ENCODE measurements at places on chromosomes 1 and 21.

DNA sequence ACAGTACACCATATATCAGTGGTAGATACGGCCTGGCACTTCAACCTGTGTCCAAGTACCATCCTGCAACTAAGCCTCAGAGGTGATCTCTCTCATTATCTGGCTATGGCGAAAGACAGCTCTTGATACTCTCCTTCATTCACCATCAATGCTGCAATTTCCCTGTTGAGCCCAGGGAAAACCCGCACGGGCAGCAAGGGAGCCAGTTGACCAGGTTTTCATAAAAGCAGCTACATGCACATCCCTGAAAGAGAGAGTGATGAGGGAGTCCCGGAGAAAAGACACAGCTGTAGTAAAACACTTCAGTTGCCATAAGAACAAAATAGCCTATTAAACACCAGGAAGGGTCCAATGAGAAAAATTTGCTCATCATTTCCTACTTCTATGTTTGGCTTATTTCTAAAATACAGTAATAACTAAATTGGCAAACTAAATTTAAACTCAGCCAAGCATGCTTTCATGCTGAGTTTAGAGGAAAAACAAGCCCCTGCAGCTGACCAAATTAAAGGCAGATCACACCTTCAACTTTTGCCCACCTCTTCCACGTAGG is 68.3 kb downstream of the CAPZB start:
- no peak for DNase-seq

DNA sequence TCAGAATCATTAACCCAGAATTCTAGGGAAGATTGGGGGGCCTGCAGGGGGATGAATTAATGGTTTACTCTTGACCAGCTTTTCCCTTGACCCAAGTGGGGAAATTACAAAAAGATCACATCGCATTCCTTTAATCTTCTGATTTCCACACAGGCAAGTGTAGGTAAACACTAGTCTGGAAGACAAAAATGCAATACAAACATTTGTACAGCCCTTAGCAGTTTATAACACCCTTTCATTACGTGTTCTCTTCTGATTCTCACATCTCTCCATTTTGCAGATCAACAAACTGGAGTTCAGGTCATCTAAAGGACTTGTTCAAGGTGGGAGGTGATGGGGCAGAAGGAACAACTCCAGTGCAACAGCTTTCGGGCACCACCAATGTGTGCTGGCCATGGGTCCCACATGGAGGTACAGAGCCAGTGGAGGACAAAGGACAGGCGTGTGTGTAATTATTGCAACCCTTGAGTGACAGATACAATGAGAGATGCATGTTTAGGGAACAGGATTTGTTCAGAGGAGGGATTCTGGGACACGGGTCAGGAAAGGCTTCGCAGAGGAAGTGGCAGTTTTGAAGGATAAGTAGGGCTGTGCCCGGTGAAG is 20.4 kb downstream of the ATF3 start:
- no peak for DNase-seq

DNA sequence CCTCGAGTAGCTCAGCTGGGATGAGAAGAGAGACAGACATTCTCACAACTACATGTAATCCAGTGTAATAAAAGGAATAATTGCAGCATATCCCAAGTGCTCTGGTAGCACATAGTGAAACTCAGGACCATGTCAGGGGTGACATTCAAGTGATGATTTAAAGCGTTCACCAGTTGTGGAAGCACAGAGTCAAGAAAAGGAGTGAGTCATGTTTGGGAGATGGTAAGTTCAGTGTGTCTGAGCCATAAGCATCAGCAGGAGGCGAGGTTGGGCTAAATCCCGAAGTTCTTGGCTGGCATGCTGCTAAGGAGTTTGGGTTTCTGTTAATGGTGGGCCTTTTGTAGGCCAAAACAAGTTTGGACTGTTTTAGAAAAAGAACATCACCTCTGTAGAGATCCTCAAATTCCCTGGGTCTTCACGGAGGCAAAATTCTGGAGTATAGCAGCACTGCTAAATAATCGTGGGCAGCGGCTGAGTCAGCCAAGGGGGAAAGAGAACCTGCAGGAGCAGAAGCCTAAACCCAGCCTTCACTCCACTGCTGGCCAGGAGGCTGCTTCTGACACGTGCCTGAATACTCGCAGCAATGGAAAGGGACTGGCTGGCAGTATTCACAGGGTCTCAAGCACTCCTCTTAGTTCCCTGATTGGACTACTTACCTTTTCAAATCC is 7.2 kb upstream of the NHLH1 start:
- DNase-seq: no peak

DNA sequence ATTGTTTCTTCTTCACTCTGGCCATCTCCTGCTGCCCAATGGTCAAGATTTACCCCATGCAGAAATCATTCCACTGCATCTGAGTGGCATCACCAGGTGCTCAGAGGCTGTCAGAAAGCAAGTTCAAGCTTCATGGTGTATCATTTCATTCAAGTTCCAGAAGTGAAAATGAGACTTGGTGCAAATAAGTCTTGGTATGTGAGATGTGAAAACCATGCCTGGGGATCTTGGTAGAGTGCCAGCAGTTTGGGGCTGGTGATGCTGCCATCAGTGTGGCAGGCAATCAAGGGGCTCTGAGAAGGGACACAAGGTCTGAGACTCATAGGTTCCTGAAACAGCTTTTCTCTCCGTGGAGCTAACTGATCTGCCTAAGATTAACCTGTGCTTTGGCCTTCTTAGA is 52.0 kb downstream of the CD2 start:
- DNase-seq: peak; percentile 70

All from esophagus muscularis mucosa (tissue), 4 donors.